GM13976 (cell line): ENCODE measurements at places on chromosomes 6 and 20.

DNA sequence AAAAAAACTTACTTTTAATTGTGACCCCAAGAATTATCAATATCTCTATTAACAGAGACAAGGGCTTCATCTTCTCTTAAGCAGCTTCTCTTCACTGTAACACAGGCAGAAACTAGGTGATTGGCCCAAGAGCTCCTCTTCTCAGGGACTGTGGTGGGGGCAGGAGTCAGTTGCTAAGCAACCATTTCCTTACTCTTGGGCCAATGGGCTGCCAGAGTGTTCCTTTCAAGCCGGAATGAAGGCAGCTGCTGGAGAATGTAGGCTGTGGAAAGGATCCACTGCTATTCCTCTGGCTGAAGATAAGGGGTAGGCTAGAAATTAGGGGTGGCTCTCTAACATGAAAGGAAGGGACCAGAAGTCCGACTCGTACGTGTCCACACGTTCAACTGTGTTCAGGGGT is at the start of gene SEL1L2:
SEL1L2 (minus strand) TSS at position 150 of the 400 bp plus-strand sequence; CDS start at position 70, 80 bp downstream.
- no peak for DNase-seq

DNA sequence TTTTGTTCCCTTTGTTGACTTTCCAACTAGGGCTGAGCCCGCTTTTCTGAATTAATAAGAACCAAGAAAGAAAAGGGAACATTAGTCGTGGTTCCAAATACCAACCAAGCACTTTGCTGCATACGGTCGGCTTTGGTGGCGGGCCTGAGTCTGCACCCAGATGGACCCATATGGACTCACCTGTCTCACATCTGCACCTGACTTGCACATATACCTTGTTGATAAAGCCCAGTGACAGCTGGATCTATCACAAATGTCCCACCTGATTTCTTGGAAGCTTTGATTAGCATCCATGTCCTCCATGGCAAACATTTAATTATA is 39.0 kb downstream of the TPD52L1 start:
- no peak for DNase-seq

DNA sequence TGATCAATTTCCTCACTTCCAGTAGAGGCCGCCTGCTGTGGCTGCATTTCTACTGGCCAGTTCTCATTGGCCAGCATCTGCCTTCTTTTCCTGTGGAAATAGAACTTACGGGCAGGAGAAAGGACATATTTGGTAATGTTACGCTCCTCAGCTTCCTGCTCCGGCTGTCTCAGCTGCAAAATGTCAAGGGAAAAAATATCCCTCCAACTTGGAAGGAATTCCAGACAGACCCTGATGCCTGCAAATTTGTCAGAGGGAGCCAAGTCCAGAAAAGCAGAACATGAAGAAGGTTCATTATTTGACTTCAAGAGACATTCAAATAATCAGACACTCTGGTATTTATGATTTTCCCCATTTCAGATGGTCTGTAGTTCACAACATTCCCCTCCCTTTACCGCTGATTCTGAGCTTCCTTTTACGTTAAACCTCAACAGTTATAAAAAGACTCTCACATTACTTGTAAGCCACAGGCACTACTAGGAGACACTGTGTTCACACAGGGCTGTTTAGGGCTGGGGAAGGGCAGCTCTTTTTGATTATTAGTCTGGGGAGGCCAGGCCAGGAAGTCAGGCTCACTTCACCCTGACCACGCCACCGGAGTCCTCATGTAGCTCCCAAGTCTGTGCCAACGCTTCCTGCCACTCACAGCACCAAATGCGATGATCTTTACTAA is 179.6 kb upstream of the CCN2 start:
- DNase-seq = peak; percentile 7

DNA sequence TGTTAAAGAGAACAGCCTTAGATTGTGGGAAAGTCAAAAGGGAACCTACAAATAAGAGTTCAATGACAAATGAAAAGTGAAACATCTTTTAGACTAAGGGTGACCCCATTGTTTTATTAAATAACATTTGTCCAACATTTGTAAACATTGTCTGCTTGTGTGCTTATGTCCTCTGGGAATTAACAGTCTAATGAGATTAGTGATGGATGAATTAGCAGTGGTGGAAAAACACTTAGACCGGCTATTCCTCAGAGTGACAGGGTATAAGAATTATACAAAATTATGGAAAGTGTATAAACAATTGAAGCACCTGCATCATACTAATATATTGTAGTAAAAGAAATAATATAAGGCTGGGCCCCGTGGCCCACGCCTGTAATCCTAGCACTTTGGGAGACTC is 29.3 kb upstream of the HFE start:
- no peak for DNase-seq

DNA sequence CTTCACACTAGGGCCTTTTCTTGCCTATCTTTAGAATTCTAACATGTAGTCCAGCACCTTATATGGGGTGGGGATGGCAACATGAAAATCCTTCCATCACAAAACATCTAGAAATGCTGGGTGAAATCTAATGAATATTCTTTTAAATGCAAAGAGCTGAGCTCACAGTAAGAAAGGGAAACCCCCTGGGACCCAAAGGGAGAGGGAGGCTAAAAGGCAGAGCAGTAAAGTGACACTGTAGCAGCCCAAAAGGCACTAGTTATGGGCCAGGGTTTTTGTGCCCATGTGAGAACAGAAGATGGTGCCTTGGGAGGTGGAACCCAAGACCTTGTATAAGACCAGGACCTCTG is 66.7 kb downstream of the TRAM2 start:
- no peak for DNase-seq

DNA sequence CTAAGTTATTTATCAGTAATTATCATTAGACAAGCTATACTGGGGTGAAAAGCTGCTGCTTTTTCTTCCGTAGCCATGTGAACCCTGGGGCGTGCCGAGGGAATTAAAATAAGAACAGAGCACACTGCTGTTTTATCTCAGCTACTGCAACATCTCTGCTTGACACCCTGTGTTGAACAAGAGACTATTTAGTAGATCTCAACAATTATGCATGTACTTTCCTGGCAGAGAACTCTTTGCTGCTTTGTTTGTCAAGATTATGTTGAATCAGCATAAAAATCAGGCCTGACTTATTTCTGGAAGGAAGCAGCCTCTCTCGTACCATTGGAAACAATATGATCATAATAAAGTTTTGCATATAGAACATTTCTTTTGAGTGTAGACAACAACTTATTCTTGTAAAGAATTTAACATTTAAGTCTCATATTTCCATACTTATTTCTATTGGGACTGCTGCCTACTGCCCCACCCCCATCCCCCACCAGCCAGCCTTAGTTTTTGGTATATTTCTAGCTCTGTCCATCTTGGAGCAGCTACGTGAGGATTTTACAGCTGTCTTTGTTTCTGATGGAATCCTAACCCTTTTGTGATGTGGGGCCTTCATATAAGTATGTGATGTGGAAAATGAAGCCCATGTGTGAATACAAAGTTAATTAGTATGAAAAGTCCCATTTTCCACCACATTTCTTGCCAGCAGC is 1011.4 kb downstream of the KIF16B start:
- no peak for DNase-seq

DNA sequence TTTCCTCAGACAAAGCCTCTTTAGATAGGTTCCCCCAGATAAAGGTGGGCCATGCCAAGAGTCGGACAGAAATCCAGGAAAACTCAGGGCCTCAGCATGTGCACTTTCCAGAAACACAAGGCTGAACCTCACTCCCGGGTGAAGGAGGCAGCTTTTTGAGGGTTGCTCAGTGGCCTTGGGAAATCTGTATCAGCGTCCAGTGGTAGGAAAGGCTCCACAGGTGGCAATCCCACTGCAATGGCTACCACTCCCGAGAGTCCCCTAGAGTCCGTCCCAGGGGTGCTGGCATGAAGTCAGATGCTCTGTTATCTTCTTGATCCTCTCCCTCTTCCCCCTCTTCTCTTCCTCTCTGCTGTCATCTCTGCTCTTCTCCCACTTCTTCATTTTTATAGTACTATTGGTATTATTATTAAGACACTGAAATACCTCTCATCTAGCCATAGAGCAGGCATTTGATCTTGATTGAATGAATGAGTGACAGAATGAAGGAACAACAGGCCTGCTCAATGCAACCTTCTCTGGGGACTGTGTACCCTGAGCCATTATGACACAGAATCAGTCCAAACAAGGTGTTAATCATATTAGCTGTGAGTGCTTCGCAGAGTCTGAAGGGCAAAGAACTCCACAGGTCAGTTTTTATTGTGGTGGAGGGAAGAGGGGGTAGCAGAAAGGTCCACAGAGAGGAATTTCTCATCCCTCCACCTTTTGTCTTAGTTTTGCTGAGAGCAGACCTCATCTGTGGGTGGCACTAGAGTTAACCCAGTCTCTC is 13.3 kb downstream of the SLC22A1 start:
- no peak for DNase-seq

- DNase-seq = no peak
These were observed 1.7 kb downstream of the ARFGEF2 start for GRCh38 chr20:48923149-48923718.

- no peak for DNase-seq
These were observed 278.7 kb upstream of the PRND start for GRCh38 chr20:4443016-4443415.

GRCh38 chr6:103122766-103123601 is 1729.5 kb downstream of the GRIK2 start:
- DNase-seq = peak; percentile 16

DNA sequence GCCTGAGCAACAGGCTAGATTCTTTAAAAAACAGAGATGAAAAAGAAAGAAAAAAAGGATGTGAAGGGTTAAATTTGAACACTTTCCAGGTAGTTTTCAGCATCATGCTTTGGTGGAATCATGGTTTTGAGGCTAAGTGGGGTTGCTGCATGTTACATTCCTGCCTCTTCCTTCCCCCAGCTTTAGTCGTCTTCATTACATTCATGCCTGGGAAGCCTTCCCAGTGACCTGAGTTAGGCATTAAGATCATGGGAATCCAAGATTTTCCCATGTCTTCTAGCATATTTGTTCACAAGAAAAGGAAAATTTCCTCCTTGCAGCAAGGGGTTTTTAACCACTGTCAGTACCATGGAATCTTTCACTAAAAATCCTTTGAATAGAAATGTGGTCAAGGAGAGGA is 12.0 kb downstream of the TPX2 start:
- no peak for DNase-seq

GRCh38 chr6:46954837-46955451 is 33.2 kb upstream of the ADGRF5 start:
- no peak for DNase-seq

DNA sequence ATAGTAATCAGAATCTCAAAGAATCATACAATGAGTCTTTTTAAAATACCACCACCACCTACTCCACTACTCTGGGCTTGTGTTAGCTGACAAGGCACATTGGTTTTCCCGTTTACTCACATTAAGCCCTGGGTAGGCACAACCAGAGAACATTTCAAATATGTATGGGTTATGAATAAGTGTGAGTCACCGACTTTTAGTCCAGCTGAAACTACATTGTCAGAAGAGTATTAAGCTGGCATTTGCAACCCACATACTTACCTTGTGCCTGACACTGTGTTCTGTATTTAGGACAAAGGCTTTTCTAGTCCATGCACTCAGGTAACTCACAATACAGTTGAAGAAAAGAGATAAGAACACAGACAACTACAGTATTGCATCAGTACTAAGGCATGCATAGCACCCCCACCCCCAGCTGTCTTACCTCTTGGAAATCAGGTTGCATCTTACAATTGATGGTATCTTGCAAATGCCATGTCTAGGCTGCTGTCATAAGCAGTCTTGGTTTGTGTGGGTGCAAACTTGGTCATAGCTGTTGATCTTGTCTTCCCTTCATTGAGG is 40.3 kb upstream of the AHI1 start:
- no peak for DNase-seq

- no peak for DNase-seq
These were observed 74.7 kb upstream of the MAFB start for GRCh38 chr20:40763646-40764295.

GRCh38 chr6:150499882-150500312 is 99.8 kb upstream of the PLEKHG1 start:
- no peak for DNase-seq

- no peak for DNase-seq
These were observed 60.7 kb upstream of the GJE1 start for GRCh38 chr6:142071981-142072380.

- no peak for DNase-seq
These were observed 2.6 kb downstream of the NT5E start for GRCh38 chr6:85452441-85452881.

DNA sequence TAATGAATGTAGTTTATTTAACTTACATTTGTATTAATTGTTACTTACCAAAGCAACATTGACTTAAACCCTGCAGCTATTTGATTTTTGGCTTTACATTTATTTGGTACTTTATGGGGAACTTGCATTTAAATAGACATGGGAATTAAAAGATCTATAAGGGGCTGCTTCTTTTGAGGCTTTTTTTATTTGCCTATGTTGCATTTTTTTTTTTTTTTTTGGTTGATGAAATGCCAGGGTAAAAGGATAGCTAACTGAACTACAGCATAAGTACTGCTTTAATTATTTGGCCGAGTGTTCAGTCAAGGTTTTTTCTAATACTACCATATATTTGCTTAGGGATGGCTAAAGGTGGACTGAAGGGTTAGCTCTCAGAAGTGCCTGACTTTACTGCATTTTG is 62.5 kb upstream of the CDH4 start:
- no peak for DNase-seq

DNA sequence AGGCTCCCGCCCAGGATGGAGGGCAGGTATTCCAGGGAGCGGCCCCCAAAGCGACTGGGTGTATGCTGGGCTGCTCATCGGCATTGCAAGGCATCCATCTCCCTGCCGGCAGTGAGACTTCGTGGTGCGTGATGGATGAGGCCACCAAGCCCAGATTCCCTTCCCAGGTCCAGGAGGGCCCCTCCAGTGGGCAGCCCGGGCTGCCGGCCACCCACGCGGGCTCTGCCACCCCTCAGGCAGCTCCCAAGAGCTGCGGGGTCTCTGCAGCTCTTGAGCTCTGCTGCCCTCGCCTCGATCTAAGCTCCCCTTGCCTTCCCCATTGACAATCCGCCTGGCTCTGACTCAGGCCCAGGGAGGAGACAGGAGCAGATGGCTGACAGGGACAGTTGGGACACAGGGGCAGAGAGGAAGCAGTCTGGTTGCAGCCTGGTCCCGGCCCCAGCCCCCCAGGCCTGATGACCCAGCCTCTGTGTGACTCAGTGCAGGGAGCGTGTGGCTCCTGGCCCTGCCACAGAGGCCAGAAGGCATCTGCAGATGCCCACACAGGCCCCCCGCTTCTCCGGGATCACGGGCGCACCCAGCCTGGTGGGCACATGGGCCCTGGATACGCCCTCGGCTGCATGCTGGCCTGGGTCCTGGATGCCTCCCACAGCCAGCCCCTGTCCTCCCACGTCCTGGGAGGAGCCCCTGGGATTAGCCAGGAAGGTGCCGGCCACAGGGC is 33.0 kb downstream of the SLCO4A1 start:
- DNase-seq = no peak

GRCh38 chr20:24773751-24774201 is 175.3 kb upstream of the CST7 start:
- DNase-seq = no peak

- no peak for DNase-seq
These were observed 498 bp upstream of the PRDM1 start for GRCh38 chr6:106085692-106085983.

DNA sequence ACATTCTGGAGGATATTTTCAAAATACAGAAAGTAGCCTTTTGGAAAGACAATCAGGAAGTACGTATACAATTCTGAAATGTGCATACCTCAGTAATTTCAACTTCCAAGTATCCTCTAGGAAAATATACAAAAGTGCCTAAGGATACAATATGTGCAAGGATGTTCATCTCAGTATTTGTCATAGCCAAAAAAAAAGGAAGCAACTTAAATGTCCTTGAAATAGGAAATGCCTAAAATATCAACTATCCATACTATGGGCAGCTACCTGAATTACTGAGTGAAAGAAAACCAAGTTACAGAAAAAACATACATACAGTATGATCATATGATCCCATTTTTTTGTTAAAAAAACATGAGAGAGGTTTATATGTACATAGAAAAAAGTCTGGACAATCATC is 1.5 kb downstream of the PPIL1 start:
- no peak for DNase-seq

- peak; percentile 82 for DNase-seq
These were observed at the start of gene HLA-DMB for GRCh38 chr6:32940656-32941213. Gene HLA-DMB, minus strand, starts transcription at chr6:32941028. Its CDS starts 221 bp downstream, at chr6:32940807.
